ENCODE measurements at places on chromosomes 2 and 18. TPM values are rescaled to one million over a fixed set of nuclear protein-coding genes. Genes with fewer than 3 reads are reported as not detected.
A peak's percentile ranks its signal among the peaks of the same experiment; 100 is the strongest.

The IL1R2 gene
- 1.0 TPM for total RNA-seq

The POTEC gene
- not detected for total RNA-seq

The SERPINB13 gene
- not detected for total RNA-seq

- DNase-seq, result no peak
Measured at GRCh38 chr2:38301969-38302702, 74.9 kb downstream of the ATL2 start.

- no peak for DNase-seq
Measured at GRCh38 chr2:95030496-95030895, 5.0 kb downstream of the MAL start.

GRCh38 chr2:140454717-140455116 is 1674.5 kb upstream of the NXPH2 start:
- peak; percentile 77 for DNase-seq

DNA sequence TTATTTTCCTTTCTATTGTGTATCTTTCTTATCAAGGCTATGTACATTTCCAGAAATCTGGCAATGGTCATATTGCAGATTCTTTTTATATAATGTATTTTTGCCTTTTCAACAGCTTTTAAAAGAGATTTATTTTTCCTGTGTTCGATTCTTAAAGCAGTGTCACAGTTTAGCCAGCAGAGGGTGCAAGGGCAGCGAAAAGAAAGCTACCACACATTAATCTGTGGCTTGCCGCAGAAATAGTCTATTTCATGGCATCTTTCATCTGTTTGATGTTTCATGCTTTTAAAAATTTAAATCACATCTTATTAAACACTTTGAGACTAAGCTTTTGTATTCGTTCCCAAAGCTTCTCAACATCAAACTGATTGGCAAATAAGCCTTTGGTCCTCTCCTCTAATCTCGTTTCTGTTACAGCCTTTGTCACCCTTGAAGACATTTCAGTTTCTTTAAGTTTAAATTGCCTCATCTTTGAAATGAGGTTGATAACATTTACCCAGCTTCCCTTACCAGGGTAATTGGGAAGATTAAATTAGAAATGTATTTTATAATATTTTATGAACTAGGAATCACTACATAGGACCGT is 73.3 kb downstream of the PIK3C3 start:
- peak; percentile 47 for DNase-seq

Data from fibroblast of lung (primary cell).